ENCODE measurements at places on chromosomes 16 and 17.

GRCh38 chr16:57977418-57978069 lies 6.6 kb upstream of the CNGB1 start:
- peak; percentile 86 for DNase-seq

- DNase-seq = no peak
These were observed 3.7 kb upstream of the PER1 start for GRCh38 chr17:8155996-8156245.

DNA sequence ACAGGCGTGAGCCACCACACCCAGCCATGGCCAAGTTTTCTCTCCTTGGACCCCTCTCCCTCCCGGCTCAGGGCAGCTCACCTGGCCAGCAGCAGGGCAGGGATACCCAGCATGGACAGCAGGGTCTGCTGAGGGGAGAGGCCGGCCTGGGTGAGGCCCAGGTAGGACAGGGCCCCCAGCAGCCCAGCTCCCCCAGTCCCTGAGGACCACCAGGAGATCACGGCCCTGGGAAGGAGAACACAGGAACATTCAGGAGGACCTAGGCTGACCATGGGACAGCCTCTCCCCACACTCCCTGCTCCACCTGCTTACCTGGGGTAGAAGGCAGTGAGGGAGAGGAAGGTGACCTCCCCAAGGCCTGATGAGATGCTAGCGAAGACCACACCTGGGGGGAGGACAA lies 5.6 kb downstream of the CLN3 start:
- no peak for DNase-seq

DNA sequence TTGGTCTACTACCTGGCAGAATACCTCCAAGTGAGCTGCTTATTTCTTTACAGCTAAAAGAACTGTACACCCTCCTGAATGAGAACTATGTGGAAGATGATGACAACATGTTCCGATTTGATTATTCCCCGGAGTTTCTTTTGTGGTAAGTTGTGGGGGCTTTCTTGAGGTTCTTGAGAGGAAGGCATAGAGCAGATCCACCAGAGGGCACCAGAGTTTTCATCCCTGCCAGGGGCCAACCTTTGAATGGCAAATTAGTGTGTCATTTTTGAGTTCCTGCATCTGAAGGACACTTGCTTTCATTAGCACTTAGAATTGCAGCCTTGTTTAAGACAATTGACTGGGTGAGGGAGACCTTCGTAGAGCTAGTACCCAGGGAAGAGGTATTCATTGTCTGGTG lies 35.0 kb downstream of the NMT1 start:
- no peak for DNase-seq

- DNase-seq = no peak
These were observed 16.3 kb downstream of the ATAD5 start for GRCh38 chr17:30848021-30848420.

GRCh38 chr17:603406-604114 lies 111.1 kb downstream of the VPS53 start:
- no peak for DNase-seq

DNA sequence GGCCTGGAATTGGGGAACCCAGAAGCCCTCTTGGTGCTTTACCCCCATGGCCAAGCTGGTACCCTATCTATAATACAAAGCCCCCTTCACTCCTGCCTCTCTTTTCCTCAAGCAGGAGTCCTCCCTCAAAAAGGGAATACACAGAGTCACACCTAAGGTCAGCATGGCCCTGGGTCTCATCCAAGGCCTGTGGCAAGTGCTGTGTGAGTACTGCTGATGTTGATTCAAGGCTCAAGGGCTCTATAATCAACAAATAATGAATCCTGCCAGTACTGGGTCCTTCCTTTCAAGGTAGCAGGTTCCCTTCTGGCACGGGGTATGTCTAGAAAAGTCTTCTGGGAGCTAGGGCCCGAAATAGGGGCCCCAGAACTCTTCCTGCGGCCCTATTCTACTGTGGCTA lies 187.3 kb downstream of the CYB561 start:
- DNase-seq = no peak

DNA sequence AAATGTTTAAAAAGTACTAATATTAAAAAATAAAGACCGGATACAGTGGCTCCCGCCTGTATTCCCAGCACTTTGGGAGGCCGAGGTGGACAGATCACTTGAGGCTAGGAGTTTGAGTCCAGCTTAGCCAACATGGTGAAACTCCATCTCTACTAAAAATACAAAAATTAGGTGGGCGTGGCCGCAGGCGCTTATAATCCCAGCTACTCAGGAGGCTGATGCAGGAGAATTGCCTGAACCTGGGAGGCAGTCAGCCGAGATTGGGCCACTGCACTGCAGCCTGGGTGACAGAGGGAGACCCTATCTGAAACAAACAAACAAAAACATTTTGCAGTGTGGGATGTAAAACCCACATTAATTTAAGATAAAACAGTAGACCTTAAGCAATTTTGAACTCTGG lies 11.8 kb downstream of the CDC27 start:
- no peak for DNase-seq

- no peak for DNase-seq
These were observed 12.3 kb downstream of the CD7 start for GRCh38 chr17:82304826-82305726.

GRCh38 chr16:83854420-83854819 lies 44.5 kb upstream of the MLYCD start:
- DNase-seq = no peak

GRCh38 chr16:79294568-79294967 lies 306.0 kb downstream of the MAF start:
- no peak for DNase-seq

GRCh38 chr16:57653936-57654335 lies 14.2 kb upstream of the ADGRG3 start:
- no peak for DNase-seq

DNA sequence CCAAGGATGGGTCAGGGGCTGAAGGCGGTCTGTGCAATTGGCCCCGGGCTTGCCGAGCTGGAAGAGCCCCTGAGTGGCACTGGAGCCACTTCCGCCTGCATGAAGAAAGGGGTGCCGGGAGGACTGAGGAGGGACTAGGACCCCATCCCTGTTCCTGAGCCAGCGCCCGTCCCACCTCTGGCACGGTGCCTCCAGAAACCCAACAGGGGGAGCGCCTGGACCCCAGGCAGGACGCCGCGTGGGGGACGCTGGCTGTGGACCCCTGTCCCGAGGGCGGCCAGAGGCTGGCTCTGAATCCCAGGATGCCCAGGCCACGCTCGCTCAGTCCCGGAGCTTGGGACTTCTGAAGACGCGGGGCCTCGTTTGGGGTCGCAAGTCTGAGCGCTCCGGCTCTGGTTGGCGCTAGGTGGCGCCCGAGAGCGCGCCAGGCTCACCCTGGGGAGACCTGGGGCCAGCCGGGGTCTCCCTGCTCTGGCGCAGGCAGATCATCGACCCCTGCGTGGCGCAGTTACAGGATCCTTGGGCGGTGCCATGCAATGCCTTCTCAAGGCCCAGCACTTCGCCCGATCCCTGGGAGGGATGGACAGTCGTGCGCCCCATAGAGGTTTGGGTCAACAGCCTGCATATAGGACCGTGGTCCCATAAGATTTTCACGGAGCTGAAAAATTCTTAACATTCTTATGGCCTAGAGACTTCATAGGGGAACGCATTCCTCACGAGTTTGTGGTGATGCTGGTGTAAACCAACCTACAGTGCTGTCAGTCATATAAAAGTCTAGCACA lies 58.5 kb upstream of the CREBBP start:
- DNase-seq = peak; percentile 78

GRCh38 chr16:55037046-55037445 lies 106.4 kb downstream of the IRX5 start:
- no peak for DNase-seq

DNA sequence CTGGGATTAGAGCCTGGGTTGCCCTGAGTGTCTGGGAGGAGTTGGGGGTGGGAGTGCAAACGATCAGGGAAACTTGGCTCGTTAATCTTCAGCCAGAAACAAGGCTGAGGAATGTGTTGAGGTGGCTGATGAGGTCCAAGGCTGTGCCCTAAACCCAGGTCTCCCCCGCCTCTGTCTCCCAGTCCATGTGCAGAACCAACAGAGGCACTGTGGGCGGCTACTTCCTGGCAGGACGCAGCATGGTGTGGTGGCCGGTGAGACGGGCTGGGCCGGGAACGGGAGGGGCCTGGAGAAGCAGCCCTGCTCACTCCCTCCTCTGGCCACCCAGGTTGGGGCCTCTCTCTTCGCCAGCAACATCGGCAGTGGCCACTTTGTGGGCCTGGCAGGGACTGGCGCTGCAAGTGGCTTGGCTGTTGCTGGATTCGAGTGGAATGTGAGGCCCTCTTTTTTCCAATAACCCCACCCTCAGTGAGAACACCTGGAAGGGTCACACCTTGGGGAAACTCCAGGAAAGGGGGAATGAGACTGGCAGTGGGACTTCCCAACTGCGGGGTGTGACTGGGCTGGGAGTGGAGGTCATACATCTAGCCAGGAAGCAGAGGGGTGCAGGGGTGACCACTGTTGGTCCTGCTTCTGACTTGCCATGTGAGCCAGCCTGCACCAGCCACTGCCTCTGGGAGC lies 1.7 kb downstream of the SLC5A2 start:
- no peak for DNase-seq

GRCh38 chr17:80327518-80327917 lies 66.9 kb downstream of the RNF213 start:
- no peak for DNase-seq

GRCh38 chr17:13154398-13154797 lies 136.6 kb upstream of the ELAC2 start:
- no peak for DNase-seq

DNA sequence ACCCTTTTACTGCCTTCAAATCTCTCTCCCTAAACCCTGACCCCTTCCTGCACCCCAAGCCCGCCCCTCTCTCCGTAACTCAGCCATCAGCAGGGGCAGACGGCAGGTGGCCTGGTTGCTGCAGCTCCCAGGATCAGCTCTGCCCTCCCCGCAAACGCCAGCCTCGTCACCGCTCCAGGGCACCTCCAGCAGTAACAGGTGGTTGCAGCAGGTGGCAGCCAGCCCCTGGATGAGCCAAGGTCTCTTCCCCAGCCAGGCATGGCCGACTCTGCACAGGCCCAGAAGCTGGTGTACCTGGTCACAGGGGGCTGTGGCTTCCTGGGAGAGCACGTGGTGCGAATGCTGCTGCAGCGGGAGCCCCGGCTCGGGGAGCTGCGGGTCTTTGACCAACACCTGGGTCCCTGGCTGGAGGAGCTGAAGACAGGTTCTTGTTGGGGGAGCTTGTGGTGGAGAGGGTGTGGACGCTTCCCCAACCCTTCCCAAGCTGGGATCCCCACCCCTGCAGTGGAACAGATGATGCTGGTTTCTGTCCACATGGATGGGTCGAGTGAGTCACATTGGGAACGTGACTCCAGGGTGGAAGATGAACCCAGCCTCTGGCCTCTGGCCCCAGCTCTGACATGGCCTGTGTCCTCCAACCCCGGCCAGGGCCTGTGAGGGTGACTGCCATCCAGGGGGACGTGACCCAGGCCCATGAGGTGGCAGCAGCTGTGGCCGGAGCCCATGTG lies 558 bp downstream of the HSD3B7 start:
- no peak for DNase-seq

DNA sequence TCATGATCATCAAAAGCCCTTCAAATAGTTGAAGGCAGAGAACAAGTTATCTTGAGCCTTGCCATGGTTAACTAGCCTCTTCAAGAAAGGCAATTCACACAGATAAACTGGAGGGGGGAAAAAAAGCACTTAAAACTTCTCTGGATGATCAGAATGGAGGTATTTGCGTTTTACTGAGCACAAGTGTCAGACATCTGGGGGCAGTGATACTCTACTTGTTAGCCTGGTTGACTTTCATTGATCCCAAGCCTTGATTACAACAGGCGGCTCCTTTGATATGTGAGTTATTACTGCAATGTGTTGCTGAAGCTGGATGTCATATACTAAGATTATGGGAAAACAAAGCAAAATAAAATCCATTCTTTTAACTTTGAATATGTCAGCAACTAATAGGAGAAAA lies 155.0 kb upstream of the HS3ST3A1 start:
- DNase-seq = no peak

DNA sequence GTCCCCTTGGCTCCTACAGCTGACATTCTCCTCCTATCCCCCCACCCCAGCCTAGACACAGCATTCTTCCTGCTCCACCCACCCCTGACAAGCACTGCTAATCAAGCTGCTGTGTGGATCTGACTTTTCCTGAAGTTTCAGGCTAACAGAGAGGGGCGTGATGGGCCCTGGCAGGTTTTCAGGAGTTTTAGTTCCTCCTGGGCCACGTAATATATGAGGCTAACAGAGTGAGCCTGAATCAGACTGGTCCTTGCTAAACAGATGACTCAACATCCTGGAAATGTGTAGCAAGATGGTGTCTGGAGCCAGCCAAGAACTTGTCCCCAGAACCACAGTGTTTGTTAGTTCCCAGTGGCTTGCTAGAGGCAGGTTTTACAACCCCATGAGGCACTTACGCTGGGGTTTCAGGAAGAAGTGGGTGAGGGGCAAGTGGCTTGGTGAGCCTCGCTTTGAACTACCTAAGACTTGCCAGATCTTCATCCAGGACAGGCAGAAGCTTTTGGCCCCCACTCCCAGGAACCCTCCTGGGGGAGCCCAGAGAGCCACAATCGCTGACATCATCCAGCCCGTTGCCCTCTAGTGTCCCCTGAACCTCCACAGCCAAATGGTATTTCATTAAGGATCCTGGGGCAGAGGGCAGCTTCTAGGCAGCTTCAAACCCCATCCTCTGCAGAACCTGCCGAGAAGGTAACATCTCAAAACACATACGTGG lies 15.9 kb downstream of the TMEM92 start:
- peak; percentile 65 for DNase-seq

DNA sequence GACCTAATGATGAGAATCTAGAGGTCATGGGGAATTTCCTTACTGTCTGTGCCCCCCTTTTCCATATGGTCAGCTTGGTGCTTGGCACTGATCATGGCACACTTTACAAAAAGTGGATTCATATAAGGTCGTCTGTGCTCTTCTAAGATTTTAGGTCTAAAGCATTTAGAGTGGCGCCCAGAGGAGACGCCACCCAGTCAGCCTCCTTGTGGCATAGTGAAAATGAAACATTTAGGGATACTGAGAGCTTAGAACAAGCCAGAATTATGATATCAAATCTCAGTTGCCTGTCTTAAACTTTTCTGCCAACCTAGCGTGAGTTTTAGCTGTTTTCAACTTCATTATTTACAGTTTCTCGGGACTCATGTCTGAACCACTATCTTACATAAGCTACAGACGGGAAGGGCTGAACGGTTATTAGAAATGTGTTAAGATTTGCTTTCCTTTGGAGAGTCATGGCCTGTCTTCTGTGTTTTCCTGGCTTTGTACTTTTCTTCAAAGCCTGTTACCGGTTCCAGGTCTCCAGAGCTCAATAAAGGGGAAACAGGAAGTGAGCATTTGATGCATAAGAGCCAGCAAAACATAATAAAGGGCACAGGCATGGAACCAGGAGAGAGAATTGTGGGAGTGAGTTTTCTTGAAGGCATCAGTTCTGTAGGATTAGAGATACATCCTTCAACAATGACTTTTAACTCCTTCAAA lies 13.7 kb downstream of the ZNRF1 start:
- no peak for DNase-seq

DNA sequence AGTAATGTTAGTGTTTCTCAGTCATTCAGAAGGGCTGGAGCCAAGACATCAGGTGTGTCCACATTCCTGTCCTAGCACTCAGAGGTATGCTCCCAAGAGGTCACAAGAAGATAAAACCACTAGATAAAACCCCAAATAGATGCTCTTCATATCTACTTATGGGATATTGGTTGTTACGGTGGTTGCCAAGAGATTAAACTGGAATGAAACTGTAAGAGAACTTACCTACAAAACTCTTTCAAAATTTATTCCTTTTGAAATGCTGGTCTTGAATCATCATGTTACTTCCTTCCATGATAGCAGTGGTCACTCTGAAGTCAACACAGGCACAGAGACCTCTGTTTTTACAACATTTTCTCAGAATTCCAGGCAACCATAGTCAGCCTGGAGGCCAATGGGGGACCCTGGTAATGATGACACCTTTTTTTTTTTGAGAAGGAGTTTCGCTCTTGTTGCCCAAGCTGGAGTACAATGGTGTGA lies 122.4 kb upstream of the WSCD1 start:
- DNase-seq = no peak
